ENCODE measurements at places on chromosomes 5 and 9. TPM values are rescaled to one million over a fixed set of nuclear protein-coding genes. Genes with fewer than 3 reads are reported as not detected.

PITX1 gene
- 0.97 TPM for total RNA-seq

DNA sequence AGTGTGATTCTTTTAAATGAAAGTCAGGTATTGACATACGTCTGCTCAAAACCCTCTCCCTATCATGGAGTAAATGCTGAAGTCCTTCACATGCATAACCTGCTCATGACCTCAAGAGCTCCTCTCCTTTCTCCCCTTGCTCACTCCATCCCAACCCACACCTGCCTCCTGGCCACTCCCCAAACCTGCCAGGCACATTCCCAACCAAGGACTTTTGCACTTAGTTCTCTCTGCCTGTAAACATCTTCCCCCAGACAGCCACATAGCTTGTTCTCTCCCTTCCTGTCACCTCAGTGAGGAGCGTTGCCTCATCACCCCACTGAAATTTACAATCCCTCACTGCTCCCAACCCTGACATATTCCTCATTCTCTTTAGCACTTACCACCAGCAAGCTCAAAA, 8.7 kb downstream of the SETD9 start:
- DNase-seq, result no peak

DNA sequence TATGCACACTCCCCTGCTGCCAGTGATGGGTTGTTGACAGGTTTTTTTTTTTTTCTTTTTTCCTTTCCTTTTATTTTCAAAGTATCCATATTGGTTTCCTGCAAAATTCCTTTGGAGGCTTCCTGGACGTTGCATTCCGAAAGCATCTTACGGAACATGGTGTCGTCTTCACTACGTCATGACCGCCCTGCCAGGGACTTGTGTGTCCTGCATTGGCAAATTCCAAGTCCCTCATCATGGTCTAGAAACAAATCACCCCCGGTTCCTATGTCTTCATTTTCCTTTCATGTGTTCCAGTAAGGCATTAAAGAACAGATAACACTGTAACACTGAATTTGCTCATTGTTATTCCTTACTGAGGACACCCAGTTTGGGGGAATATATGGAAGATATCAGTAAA, 35.0 kb upstream of the ADAMTSL1 start:
- no peak for DNase-seq

DNA sequence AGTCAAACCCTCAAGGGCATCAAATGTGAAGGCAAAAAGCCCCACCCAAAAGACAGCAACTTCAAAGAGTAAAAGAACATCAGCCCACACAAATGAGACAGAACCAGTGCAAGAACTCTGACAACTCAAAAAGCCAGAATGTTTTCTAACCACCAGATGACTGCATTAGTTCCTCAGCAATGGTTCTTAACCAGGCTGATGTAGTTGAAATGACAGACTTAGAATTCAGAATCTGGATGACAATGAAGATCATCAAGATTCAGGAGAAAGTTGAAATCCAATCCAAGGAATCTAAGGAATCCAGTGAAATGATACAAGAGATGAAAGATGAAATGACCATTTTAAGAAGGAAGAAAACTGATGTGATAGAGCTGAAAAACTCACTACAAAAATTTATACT, 339.7 kb downstream of the KIF4B start:
- DNase-seq, result no peak

DNA sequence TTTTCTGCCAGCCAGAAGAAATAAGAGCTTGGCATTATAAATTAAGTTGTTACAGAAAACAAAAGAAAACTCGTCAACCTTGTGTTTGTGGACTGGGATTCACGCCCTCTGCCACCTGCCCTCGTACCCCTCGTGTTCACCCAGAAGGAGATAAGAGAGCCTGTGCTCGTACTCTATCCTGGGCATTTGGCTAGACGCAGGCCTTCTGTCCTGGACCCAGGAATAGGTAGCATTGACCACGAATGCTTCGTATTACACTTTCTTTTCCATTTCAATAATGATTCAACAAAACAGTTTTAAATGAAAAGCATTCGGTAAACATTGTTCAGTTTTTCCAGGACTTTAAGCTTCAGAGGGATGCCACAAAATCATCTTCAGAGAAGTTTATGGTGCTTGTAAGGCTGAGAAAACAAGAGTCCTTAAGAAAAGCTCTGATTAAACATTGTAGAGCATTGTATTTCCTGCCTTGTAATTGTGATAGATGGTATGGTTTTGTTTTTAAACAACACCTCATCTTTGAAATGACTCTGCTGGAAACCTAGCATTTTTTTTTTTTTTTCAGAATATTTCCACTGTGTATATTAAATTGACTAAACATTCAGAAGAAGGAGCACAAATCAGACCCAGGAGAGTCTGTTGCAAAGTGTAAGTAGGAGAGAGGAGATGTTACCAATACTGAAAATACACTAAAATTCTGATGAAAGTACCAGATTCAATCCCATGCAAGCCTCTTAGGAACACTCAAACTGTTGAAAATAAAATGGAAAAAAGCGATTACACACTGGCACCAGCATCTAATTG, 27.6 kb downstream of the MTX3 start:
- DNase-seq, result no peak

GBGT1 gene
- total RNA-seq, result 3.5 TPM

GRCh38 chr5:14932902-14933469, 61.4 kb upstream of the ANKH start:
- DNase-seq, result no peak

DNA sequence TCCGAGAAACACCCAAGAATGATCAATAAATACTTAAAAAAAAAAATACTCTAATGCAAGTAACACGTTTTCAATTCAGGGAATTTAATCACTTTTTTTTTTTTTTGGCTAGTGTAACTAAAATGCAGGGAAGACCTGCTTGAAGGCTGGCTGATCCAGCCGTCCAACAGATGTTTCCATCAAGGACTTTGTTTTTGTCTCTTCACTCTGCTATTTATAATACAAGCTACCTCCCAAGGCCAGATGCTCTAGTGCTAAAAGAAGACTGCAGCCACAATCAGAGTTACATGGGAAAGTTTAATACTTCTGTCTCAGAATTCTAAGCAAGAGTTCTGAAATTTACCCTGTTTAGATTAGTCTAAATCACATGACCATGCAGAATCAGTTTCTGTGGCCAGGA, 14.5 kb downstream of the TBCA start:
- no peak for DNase-seq

- no peak for DNase-seq
Measured at GRCh38 chr9:9142001-9142400, 1342.4 kb upstream of the DMAC1 start.
